ENCODE measurements at places on chromosomes 11 and 22. TPM values are rescaled to one million over a fixed set of nuclear protein-coding genes. Genes with fewer than 3 reads are reported as not detected.

DNA sequence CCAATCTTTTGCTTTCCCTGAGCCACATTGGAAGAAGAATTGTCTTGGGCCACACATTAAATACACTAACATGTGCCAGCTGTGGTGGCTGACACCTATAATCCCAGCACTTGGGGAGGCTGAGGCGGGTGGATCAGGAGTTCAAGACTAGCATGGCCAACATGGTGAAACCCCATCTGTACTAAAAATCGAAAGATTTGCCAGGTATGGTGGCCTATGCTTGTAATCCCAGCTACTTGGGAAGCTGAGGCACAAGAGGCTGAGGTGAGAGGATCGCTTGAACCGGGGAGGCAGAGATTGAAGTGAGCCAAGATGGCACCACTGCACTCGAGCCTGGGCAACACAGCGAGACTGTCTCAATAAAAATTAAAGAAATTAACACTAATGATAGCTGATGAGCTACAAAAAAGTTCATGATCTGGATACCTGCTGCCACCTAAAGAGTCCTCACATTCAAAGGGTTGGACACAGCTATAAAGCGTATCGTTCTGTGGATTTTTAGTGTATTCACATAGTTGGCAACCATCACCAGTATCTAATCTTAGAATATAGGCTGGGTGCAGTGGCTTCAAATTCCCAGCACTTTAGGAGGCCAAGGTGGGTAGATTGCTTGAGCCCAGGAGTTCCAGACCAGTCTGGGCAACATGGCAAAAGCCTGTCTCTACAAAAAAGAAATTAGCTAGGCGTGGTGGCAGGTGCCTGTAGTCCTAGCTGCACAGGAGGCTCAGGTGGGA, 3.4 kb upstream of the LDHC start:
- DNase-seq = no peak

DNA sequence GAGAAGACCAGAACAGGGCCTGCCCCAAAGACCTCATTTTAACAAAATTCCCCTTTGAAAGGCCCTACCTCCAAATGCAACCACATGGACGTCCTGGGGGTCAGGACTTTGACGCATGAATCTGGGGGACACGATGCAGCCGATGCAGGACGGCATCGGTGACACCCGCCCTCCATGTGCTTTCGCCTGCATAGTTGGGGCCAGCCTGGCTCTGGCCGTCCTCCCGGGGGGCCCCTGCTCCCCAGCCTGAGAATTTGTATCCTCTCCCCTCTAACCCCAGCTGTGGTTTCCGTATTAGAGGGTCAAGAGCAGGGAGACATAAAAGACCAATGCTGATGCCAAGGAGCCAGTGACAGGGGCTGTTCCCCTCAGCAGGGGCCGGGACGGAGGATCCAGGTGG, 18.4 kb upstream of the BRSK2 start:
- DNase-seq = no peak

GRCh38 chr11:26017322-26017860, 314.5 kb upstream of the ANO3 start:
- no peak for DNase-seq

DNA sequence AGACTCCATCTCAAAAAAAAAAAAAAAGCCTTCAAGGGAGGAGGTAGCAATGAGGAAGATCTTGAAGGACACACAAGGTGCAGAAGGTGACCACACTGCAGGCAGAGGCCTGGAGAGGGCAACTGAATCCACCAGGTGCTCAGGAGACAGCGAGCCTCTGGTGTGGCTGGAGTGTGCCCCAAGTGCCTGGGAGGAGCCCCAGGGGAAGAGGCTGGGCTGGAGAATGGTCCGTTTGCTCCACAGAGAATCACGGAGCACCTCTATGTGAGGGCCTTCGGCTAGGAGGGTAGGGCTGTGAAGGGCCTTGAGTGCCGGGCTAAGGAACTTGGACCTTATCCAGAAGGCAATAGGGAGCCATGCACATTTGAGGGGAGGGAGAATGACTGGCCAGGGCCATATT, 50.3 kb downstream of the ARRB1 start:
- no peak for DNase-seq

- DNase-seq = no peak
Observed at GRCh38 chr11:60868682-60869450, 1.5 kb downstream of the ZP1 start.

DNA sequence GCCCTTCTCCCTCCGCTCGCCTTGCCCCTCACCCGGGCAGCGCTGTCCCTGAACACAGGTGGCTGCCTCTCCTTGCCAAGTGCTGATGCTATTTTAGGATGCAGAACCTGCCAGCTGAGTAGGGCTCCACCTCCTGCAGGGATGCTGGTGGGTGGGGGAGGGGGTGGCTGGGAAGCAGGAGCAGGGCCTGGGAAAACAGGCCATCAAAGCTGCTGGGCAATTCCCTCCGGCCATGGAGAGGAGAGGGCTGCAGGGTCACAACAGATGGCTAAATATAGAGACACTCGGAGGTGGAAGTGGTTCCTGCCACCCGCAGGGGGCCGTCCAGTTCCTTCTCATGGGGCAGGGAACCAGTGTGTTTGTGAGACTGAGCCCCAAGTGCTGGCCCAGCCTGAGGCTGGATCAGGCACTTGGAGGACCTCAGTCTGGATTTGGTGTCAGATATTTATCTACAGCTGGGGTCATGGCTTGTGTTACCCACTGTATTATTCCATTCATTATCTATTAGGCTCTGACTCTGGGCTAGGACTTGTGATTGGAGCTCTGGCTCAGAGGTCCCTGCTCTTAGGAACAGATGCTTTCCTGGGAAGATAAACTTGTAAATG, 59.6 kb downstream of the LRRC32 start:
- no peak for DNase-seq

Gene ACR
- not detected for total RNA-seq

Gene ALDH3B2
- total RNA-seq = not detected

Gene E2F8
- 4.9 TPM for total RNA-seq

Gene MYBPC3
- not detected for total RNA-seq

Gene OR5P2
- not detected for total RNA-seq

Gene APOL2
- total RNA-seq = 38.3 TPM
